ENCODE measurements at places on chromosomes 7 and 10.

- no peak for DNase-seq
Observed at GRCh38 chr10:2981361-2981801, 86.0 kb upstream of the PFKP start.

- no peak for DNase-seq
Observed at GRCh38 chr10:82680608-82681007, 805.6 kb downstream of the NRG3 start.

DNA sequence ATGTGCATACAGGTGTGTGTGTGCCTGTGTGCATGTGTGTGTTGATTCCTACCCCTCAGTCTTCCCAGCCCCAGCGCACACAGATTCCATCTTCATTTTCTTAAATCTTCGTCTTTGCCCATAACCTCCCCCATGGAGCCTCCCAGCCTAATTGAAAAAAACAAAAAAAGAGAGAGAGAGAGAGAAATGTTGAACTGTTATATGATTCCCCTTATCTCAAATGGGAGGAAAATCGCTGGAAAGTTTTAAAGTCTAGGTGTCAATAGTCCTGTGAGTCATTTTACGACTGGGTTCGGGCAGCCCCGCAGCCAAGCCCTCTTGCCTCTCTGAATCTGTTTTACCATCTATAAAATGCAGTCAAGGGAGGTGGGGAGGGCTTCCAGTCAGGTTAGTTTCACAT, 60.9 kb downstream of the SPOCK2 start:
- no peak for DNase-seq

GRCh38 chr7:46786221-46786954, 795.5 kb downstream of the TNS3 start:
- no peak for DNase-seq

GRCh38 chr7:67407392-67408071, 410.9 kb downstream of the TYW1 start:
- DNase-seq = no peak

GRCh38 chr10:87658858-87659555, 671 bp upstream of the PAPSS2 start:
- no peak for DNase-seq

- DNase-seq = no peak
Observed at GRCh38 chr10:110510086-110510485, 12.4 kb downstream of the DUSP5 start.

DNA sequence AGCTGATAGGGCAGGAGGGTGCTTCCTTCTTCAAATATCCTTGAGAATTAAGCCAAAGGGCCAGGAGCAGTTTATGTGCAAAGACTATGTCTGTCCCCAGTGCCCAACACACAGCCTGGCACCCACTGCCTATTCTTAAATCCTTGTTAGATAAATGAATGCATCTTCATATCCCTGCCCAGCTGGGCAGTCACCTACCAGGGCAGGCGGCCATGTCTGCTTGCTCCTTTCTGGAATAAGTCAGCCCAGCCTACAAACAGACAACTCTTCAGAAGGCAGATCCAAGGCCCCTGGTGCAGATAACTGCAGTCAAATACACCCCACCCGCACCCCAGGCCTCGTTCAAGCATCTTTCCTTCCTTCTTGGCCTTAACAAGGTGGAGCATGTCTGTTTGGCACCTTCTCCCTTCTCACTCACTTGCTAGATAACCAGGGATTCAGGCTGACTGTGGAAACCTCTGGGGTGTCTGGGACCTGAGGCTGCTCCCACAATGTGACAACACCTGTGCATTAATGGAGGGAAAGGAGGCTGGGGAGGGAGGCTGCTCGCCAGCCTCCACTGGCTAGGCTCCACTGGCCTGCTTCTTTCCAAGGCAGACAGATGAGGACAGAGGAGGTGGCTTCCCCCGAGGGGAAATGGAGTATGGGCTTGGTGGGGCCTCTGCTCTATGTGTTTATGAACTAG, 59.9 kb upstream of the COL13A1 start:
- DNase-seq = no peak

DNA sequence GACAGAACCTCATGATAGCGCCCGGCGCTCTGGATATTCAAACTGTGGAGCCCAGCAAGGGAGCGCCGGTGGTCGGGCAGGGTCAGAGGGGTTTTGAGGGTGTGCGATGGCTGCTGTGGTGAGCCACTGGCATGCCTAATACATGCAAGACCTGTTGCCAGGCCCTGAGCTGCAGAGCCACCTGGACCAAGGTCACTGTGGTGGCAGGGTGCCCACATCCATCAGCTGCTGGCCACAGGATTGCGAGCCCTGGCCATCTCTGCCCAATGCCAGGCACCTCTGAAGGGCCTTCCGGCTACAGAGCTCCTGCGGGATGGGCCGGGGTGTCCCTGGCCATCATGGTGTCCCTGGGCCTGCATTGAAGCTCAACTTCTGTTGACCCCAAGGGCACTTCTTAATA, 123.0 kb upstream of the TNRC18 start:
- no peak for DNase-seq

DNA sequence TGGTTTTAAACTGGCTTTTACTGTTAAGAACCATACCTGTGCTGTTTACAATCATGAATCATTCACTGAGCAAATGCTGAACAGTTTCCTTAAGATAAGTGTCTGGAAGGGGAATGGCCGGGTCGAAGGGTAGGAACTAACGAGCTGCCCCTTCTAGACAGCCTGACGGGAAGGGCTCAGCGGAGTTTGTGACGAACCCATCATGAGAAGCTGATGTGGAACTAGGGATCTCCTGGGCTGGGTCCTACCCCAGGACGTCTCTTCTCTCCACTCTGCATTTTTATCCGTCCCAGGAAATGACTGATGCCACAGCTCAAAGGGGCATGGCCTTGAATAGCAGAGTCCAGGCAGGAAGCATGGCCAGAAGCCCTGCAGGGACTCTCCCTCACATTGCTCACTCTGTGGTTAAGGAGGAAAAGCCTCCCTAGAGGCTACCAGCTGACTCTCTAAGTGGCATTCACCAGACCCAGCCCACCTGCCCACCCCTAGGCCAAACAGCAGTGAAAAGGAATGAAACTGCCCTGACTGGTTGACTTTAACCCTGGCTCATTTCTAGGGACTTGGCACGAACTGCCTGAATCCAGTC, 112.0 kb downstream of the PFKFB3 start:
- no peak for DNase-seq

DNA sequence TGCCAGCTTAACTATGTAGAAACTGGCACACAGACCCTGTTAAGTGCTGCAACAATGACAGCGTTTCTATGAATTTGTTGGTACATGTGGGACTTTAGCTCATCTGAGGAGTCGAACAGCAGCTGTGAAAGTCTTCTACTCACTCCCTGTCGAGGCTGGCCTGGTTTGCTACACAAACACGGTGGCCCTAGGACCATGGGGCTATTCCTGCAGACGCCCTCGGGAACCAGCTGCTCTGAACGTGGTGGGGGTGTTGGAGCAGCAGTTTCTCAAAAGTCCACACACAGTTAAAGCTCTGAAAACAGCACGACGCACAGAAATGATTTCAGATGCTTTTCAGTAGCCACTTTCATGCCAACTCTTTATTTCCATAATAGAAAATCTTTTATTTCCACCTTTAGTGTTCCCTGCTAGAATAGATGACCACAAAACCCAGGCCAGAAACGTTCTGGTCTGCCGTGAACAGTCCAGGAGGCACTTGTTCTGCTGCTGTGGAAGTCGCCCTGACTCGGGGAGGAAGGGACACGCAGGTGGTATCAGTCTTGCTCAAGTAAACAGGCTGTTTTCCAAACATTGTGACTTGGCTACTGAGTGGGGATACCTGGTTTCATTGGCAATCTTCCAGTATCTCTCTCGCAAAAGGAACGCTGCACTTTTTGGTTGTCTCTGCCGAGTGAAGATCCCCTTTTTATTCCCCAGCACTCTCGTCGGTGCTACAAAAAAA, 21.5 kb downstream of the GUSB start:
- no peak for DNase-seq

- no peak for DNase-seq
Observed at GRCh38 chr10:72542396-72542815, 83.5 kb downstream of the MICU1 start.

DNA sequence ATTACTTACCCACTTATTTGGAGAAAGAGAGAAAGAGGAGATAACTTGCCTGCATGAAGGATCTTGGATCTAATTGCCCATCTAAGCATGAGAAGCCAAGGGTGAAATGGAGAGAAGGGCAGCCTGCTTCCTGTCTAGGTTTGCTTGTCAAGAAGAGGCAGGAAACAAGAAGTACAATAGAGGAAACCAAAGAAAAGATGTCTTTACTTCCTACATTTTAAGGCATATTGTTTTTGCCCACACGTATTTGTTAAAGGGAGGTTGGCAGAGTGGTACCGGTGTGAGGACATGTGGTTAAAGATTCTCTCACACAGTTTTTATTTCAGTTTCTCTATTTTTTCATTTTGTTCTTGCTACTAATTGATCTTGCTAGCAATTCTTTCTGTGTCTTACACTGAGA, 6.0 kb upstream of the TAS2R38 start:
- no peak for DNase-seq

DNA sequence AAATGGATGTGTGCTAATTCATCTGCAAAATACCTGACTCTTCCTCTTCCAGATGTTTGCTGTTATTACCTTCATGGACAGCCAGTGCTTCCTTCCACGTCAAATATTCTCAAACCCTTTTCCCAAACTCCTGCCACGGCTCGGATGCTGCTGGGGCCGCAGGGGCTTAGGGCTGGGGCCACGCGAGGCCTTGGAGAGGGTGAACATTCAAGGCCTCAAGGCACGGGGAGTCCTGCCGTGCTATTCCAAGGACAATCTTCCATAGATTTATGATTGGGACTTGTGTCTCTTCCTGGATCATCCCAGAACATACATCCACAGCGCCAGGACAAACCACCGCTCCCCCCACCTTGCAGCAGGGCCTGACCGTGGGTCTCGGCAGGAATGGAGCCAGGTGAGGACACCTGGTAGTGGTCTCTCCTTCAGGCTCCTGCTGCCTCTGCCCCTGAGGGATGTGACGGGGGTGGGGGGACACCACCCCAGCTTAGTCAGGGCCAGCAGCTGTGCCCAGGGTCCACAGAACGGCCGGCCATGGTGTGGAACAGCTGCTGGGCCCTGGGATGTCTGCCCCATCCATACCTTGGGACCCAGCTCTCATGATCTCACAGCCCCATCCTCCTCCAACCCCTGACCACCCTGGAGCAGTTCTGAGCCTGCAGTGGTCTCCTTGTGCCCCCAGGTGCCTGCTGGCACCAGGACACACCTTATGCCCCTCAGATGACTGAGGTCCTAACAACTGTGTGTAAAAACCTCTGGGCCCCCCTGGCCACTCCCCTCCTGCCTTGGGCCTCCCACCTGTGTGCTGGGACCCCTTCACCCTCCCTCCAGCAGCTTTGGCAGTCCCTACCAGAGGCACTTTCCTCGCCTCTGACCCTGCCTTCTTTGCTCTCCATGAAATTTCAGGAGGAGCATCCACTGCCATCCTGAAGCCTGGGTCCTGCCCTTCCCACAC, 16.7 kb downstream of the VIPR2 start:
- DNase-seq = no peak

DNA sequence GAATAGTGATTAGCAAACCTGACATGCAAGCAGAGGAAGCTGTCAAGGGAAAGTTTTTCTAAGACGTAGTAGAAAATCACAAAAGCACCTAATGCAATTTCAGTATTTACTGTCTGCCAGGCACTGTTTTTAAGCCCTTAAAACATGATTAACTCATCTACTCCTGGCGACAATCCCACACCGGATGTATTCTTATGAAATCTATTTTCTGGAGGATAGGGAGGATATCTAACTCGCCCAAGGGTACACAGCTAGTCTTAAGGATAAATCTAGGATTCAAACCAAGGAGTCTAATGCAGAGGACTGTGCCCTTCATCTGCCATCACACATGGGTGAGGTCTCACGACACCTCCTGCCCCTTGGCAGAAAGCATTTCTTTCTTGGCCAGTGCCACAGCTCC, 47.8 kb upstream of the FIGNL1 start:
- DNase-seq = no peak

DNA sequence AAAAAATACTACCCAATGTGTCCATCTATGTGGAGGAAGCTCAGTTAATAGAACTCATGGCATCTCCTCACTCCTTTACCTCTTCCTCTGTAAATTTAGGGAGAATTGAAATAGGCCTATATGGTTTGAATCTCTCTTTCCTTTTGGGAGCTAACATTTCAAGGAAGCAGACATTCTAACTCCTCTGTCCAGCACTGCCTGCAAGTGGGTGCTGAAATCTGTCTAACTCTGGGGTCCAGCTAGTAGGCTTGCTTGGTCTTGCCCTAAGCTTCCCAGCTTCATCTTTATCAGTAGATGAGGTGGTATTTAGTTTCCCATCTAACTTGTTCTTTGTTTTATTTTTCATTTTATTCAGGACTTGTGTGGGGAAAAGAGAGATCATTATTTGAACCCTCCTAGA, 23.2 kb downstream of the CYCS start:
- DNase-seq = no peak

GRCh38 chr7:17526621-17527020, 228.2 kb downstream of the AHR start:
- no peak for DNase-seq

DNA sequence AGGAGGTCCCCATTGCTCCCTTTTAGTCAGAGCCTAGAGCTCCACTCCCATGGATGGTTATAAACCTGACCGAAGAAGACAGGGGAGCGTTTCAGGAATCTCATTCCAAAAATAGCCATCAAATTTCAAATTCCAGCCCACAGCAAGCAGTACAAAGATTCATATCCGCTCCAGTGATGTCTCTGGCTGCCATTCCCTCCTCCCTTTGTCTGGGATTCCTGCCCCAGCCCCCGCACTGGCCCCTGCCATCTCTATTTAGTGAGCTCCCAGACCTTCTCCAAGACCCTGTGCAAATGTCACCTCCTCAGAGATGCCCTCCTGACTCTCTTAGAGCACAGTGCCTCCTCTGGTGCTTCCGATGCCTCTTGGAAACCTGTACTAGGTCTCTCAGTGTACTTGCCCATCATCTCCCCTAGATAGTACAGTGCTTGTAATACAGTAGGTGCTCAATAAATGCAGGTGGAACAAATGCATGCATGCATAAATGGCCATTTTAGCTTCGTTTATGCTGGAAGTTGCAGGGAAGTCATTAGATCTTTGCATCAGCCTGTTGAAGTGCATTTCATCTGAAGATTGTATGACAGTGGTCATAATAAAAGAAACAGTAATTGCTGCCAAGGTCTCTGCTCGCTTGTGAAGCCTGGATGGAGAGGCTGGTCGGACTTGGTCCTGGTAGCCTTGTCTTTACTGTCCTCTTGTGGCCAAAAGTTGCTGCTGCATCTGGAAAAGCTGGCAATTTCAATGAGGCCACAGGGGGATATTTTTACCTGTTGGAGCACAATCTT, 32.0 kb upstream of the HABP2 start:
- DNase-seq = no peak

- no peak for DNase-seq
Observed at GRCh38 chr10:101481256-101481655, 106.8 kb downstream of the POLL start.

DNA sequence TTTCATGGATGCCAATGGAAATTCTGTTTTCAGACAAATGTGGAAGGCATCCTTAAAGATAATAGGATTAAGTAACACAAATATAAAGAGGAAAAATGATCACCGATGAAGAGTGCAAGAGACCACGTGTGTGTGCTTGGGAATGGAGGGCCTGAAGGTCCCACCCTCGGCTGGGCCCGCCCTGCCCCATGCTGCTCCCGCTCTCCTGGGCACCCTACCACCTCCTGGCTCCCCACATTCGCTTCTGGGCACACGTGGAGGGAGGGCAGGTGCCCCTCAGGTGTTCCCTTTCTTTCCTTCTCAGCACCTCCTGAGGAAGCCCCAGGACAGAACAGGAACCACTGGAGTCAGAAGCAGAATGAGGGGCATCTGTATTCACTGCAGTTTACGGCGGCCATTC, 367.6 kb downstream of the DNAJB6 start:
- DNase-seq = no peak

GRCh38 chr10:26887611-26888215, 27.0 kb upstream of the ABI1 start:
- no peak for DNase-seq

GRCh38 chr10:97597778-97598177, 8.3 kb downstream of the C10orf62 start:
- no peak for DNase-seq
